ENCODE measurements at places on chromosomes 2 and 18. TPM values are rescaled to one million over a fixed set of nuclear protein-coding genes. Genes with fewer than 3 reads are reported as not detected.

DNA sequence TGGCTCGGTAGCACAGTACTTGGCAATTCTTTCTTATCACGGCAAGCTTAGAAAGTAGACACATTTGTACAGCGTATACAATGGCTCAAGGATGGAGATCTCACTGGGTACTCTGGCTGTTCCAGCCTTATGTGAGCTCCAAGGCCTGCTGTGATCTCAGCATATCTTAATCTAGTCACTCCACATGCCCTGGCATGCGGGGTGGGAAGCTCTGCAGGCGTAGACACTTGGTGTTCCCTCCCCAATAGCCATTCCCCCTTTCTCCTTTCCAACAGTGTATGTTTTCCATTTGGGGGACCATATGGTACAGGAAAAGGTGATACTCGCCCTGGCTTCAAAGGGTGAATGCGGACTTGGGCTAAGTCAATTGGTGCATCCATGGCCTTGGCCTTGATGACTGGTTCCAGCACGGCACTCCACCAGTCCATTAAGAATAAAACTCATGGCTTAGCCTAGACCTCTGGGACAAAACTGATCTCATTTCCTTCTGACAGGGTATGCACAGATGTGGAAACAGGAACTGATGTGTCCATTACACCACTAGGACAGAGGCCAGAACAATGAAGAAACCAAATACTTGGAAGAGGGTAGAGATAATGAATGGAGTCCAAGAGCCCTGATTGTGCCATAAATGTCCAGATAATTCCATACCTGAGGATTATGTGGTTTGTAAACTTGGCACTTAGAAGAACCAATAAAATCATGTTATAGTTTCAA lies 28.4 kb downstream of the TGIF1 start:
- DNase-seq, result no peak
- no peak overlapping the region for H3K27ac ChIP-seq
- H3K36me3 ChIP-seq, result no peaks in the 10 kb centered on the region
- no peaks in the 10 kb centered on the region for H3K27me3 ChIP-seq
- H3K4me3 ChIP-seq, result no peak overlapping the region

NEURL3 gene
- not detected for total RNA-seq

ALPP gene
- total RNA-seq, result not detected

- no peak overlapping the region for H3K27ac ChIP-seq
- peak overlapping the region; percentile 70 for H3K4me3 ChIP-seq
- H3K4me1 ChIP-seq, result peaks cover 55% of the 10 kb centered on the region
- DNase-seq, result no peak
- H3K27me3 ChIP-seq, result peaks cover 20% of the 10 kb centered on the region
- H3K36me3 ChIP-seq, result no peaks in the 10 kb centered on the region
Measured at GRCh38 chr18:26546875-26547645, 1.3 kb downstream of the KCTD1 start.

- no peaks in the 10 kb centered on the region for H3K4me1 ChIP-seq
- H3K4me3 ChIP-seq, result no peak overlapping the region
- no peak overlapping the region for H3K27ac ChIP-seq
- no peaks in the 10 kb centered on the region for H3K36me3 ChIP-seq
Measured at GRCh38 chr2:95268211-95269035, 5.8 kb upstream of the PROM2 start.

- H3K36me3 ChIP-seq, result peaks cover 14% of the 10 kb centered on the region
- no peak for DNase-seq
- H3K27ac ChIP-seq, result no peak overlapping the region
- H3K27me3 ChIP-seq, result no peaks in the 10 kb centered on the region
- no peaks in the 10 kb centered on the region for H3K4me1 ChIP-seq
Measured at GRCh38 chr2:120133572-120134244, 89.5 kb downstream of the TMEM185B start.

CHRNG gene
- total RNA-seq, result not detected

GRCh38 chr2:202035941-202036372 lies 2.3 kb downstream of the FZD7 start:
- DNase-seq, result peak; percentile 77
- H3K4me3 ChIP-seq, result peak overlapping the region; percentile 84
- peaks cover 47% of the 10 kb centered on the region for H3K4me1 ChIP-seq
- H3K27ac ChIP-seq, result peak overlapping the region; percentile 99
- no peaks in the 10 kb centered on the region for H3K27me3 ChIP-seq
- H3K36me3 ChIP-seq, result no peaks in the 10 kb centered on the region

DNA sequence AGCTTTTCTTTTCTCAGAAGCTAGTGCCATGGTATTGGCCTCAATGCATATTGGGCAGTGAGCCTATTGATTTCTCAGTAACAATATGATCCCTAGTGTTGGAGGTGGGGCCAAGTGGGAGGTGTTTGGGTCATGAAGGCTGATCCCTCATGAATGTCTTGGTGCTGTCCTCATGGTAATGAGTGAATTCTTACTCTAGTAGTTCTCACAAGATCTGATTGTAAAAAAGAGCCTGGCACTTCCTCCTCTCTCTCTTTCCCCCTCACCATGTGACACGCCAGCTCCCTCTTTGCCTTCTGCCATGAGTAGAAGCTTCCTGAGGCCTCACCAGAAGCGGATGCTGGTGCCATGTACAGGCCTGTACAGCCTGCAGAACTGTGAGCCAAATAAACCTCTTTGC lies 12.8 kb upstream of the TBC1D8 start:
- no peaks in the 10 kb centered on the region for H3K36me3 ChIP-seq
- H3K4me3 ChIP-seq, result no peak overlapping the region
- H3K4me1 ChIP-seq, result no peaks in the 10 kb centered on the region
- no peaks in the 10 kb centered on the region for H3K27me3 ChIP-seq
- no peak for DNase-seq

CHRND gene
- not detected for total RNA-seq

DNA sequence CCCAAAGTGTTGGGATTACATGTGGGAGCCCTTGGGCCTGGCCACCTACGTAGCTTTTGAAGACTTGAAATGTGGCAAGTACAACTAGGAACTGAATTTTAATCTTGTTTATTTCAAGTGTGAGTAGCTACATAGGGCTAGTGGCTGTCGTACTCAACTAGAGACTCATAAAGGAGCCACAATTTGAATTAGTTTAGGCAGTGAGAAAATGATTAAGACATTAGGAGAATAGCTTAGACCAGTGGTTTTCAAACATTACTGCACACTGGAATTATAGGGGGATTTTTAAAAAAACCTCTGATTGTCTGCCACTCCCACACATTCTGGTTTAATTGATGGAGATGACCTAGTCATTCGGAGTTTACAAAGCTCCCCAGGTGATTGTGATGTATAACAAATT lies 127.1 kb downstream of the FMNL2 start:
- H3K4me1 ChIP-seq, result peaks cover 15% of the 10 kb centered on the region
- no peak for DNase-seq
- no peak overlapping the region for H3K4me3 ChIP-seq
- no peaks in the 10 kb centered on the region for H3K36me3 ChIP-seq

DPYSL5 gene
- 1.9 TPM for total RNA-seq

GRCh38 chr2:15649561-15650255 lies 58.0 kb downstream of the DDX1 start:
- no peak overlapping the region for H3K4me3 ChIP-seq
- no peak overlapping the region for H3K27ac ChIP-seq
- no peaks in the 10 kb centered on the region for H3K4me1 ChIP-seq
- no peaks in the 10 kb centered on the region for H3K36me3 ChIP-seq
- DNase-seq, result no peak
- no peaks in the 10 kb centered on the region for H3K27me3 ChIP-seq

ZNF892 gene
- 9.4 TPM for total RNA-seq

- no peaks in the 10 kb centered on the region for H3K27me3 ChIP-seq
- H3K27ac ChIP-seq, result no peak overlapping the region
- peaks cover 18% of the 10 kb centered on the region for H3K4me1 ChIP-seq
Measured at GRCh38 chr2:45928946-45929345, 277.5 kb downstream of the PRKCE start.

LYPD6 gene
- total RNA-seq, result 2.0 TPM

DNA sequence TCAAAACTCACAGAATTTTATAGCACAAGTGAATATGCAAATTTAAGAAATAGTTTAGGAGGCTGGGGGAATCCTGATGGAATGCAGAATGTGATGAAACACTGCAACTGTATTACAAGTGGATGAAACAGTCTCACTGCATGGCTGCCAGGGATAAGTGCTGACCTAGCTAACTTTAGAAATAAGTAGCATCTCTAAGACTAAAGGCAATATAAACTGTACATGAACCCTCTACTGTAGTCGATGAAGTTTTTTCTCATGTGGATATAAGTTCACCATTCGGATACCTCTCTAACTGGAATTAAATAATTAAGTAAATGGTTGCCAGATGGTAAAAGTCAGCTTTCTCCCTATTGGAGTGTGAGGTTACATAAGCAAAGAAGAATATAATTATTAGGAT lies 777.8 kb upstream of the RAB6C start:
- no peak overlapping the region for H3K27ac ChIP-seq
- no peaks in the 10 kb centered on the region for H3K4me1 ChIP-seq
- H3K36me3 ChIP-seq, result no peaks in the 10 kb centered on the region
- no peak for DNase-seq
- H3K27me3 ChIP-seq, result no peaks in the 10 kb centered on the region

DNA sequence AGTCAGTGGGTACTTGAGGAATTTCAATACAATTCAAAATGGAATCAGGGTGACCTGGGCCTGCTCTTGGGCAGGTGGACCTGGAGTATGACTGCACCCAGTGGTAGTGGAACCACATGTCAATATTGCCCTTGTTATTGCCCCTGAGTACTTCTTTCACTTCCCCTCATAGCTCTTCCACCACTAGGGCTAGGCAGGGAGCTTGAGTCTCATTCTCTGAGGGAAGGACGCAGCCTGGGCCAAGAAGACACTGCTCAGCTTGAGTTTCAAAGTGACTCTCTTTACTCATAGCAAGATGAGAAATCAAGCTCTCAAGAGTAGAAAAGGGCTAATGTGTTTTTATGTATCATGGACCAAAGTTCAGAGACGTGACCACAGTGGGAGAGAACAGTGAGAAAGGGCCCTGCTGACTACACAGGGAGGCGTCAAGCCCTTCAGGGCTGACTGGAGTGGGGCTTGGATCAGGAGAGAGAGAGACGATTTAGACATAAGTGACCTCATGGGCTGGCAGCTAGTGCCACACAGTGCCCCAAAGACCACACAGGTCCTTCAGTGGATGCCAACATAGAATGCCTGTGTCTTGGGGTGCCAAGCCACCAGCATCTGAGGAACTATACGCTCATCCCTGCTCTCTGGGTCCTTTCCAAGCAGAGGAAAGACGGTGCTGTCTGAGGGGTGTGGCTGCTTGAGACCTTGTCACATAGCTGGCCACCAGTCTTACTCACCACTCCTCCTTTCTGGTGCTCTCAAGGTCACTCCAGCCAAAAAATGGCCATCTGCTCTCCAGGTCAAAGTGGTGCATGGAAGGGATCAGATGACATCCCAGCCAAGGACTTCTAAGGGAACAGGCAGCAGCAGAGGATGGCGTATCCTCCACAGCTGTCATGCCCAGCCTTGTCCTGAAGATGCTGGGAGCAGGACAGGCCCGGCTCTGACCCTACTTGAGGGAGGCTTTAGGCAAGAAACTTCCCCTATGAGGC lies 13.0 kb downstream of the PTMA start:
- H3K36me3 ChIP-seq, result no peaks in the 10 kb centered on the region
- H3K4me3 ChIP-seq, result no peak overlapping the region
- DNase-seq, result peak; percentile 33

RALB gene
- 48.5 TPM for total RNA-seq

SPATS2L gene
- 63.5 TPM for total RNA-seq

GRCh38 chr18:44765456-44765855 lies 84.8 kb downstream of the SETBP1 start:
- no peak for DNase-seq
- no peaks in the 10 kb centered on the region for H3K36me3 ChIP-seq
- peaks cover 49% of the 10 kb centered on the region for H3K4me1 ChIP-seq
- H3K4me3 ChIP-seq, result no peak overlapping the region

ALPI gene
- total RNA-seq, result not detected

SLC9A4 gene
- total RNA-seq, result not detected

DNA sequence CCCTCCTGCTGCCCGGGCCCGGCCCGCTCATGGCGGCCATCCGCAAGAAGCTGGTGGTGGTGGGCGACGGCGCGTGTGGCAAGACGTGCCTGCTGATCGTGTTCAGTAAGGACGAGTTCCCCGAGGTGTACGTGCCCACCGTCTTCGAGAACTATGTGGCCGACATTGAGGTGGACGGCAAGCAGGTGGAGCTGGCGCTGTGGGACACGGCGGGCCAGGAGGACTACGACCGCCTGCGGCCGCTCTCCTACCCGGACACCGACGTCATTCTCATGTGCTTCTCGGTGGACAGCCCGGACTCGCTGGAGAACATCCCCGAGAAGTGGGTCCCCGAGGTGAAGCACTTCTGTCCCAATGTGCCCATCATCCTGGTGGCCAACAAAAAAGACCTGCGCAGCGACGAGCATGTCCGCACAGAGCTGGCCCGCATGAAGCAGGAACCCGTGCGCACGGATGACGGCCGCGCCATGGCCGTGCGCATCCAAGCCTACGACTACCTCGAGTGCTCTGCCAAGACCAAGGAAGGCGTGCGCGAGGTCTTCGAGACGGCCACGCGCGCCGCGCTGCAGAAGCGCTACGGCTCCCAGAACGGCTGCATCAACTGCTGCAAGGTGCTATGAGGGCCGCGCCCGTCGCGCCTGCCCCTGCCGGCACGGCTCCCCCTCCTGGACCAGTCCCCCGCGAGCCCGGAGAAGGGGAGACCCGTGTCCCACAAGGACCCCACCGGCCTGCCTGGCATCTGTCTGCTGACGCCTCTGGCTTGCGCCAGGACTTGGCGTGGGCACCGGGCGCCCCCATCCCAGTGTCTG lies 767 bp downstream of the RHOB start:
- peaks cover 42% of the 10 kb centered on the region for H3K4me1 ChIP-seq
- H3K27ac ChIP-seq, result peak overlapping the region; percentile 93

- no peaks in the 10 kb centered on the region for H3K4me1 ChIP-seq
- H3K36me3 ChIP-seq, result no peaks in the 10 kb centered on the region
- H3K27ac ChIP-seq, result no peak overlapping the region
- no peak overlapping the region for H3K4me3 ChIP-seq
- no peak for DNase-seq
Measured at GRCh38 chr2:8856176-8856575, 18.8 kb upstream of the KIDINS220 start.

DNA sequence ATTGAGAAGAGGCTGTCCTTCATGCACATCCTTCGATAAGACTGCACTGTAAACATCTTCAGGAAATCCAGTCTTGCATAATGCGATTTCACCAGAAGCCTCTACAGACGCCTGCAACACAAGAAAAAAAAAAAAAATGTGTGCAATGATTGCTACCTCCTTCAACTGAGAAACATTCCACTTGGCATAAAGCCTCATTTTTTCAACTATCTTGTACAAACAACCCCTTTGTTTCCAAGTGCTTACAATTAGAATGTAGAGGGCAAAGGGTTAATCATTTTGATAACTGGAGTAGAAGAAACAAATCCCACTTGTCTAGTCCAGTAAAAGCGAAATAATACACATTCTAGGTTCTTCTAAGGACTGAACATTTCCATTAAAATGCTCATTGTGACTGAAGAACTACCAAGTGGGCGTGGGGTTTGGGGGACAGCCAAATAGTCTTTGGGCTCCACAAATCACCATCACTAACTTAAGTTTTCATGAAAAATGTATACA lies 29.2 kb downstream of the CDH2 start:
- no peaks in the 10 kb centered on the region for H3K36me3 ChIP-seq
- no peak overlapping the region for H3K27ac ChIP-seq
- DNase-seq, result no peak
- no peak overlapping the region for H3K4me3 ChIP-seq
- no peaks in the 10 kb centered on the region for H3K27me3 ChIP-seq
- no peaks in the 10 kb centered on the region for H3K4me1 ChIP-seq
